ENCODE measurements at places on chromosomes 1 and 21. TPM values are rescaled to one million over a fixed set of nuclear protein-coding genes. Genes with fewer than 3 reads are reported as not detected.

Gene FCRLB
- 0.67 TPM for polyA plus RNA-seq

Gene GBP1
- 20.4 TPM for polyA plus RNA-seq

Gene INSRR
- polyA plus RNA-seq = 0.22 TPM

Gene CENPF
- 5.0 TPM for polyA plus RNA-seq

Data from adrenal gland (tissue), 19 donors.